ENCODE measurements at places on chromosomes 3 and 15.

- DNase-seq, result no peak
Measured at GRCh38 chr3:142614059-142614626, 17.9 kb downstream of the PLS1 start.

- no peak for DNase-seq
Measured at GRCh38 chr3:23567917-23568316, 237.8 kb upstream of the UBE2E1 start.

- DNase-seq, result no peak
Measured at GRCh38 chr15:90989040-90989768, 5.1 kb downstream of the PRC1 start.

DNA sequence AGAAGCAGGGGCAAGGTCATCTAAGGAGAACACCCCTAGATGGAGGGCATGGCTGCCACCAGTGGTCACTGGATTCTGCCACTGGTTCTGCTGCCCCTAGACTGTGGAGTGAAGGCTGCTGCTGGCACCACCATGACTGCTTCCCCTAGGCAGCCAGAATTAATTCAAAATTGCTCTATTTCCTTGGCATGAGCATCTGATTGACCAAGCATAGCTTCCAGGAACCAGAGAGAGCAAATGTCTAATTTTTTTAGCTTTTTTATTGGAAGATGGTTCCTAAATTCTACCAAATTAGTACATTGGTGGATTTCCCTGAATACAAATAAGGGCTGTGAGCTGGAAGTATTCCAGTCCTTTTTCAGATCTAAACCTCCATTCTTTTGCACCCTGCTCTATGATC, 270.2 kb upstream of the GBE1 start:
- DNase-seq, result no peak

- DNase-seq, result no peak
Measured at GRCh38 chr15:67931861-67932260, 92.0 kb upstream of the RNU6-1 start.

DNA sequence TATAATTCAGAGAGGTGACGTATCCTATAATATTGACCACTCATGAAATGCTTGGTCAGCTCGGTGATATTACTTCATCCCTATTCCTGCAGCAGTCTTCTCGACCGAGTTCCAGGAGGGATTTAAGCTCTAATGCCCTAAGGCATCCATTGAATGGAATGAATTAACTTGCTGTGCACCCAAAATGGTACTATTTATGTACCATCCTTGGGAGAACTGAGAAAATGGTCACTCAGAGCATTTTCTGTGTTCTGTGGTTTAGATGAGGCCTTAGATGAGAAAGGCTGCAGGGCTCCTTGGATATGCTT, 638 bp downstream of the BLOC1S6 start:
- no peak for DNase-seq

- DNase-seq, result no peak
Measured at GRCh38 chr3:99639579-99639978, 1.2 kb downstream of the COL8A1 start.

DNA sequence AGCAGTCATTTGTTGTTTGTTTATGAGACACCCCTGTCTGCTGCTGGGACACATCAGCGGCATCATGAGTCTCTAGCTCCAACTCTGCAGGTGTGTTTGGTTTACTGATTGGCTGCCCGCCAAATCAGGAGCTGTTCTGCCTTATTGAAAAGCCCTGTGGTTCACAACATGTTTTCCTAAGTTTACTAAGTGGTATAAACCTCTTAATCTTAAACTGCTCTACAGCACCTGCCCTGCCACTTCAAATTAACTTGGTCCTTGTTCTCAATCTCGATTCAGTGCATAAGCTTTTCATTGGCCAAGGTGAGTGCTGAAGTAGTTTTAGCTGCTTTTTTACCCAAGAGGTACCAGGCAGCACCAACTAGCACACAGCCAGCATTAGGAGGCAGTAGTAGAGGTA, 77.8 kb upstream of the WDR72 start:
- DNase-seq, result no peak

DNA sequence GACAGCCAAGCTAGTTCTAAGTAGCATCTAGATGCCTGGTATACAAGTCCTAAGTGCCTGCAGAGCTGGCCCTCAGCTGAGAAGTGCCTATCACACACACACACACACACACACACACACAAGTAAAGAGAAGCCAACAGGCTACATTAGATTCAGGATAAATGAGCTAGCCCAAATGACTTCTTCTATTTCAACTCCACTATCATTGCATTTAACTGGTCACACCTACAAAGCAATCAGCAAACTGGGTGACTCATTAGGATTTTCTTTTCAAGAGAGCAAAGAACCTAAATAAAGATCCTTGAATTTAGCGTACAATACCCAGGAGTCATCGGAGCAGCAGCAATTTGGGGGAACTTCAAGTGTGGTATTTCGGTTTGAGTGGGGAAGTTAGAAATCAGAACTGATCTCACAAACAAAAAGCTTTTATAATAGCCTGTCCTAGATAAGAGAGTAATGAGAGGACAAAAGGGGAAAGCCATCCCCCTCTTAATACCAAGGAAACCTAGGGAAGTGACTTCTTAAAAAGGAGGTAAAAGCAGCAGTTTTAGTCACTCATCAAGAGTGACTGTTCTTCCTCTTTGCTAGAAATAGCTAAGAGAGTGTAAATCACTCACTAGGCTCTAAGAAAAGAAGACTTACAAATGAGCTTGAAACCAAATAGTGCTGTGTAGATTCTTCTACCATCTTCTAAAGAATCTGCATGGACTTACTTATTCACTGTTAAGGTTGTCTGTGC, 112.7 kb downstream of the TNIK start:
- DNase-seq, result no peak

DNA sequence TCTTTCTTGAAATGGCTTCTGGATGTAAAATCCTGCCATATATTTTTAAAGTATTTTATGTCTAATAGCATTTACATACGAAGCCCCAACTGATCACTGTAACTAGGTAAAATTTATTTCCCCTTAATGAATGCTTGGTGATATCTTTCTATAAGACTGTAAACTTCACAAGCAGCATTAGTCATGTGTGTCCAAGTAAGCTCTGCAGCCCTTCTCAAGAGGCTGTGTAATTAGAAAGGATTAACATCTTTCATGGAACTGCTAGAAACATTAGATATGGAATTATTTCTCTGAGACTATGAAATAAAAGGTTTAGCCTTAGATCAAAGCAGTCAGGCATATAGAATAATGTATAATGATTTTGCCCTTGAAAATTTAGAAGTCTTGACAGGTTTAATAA, 143.3 kb downstream of the EPHA3 start:
- no peak for DNase-seq

DNA sequence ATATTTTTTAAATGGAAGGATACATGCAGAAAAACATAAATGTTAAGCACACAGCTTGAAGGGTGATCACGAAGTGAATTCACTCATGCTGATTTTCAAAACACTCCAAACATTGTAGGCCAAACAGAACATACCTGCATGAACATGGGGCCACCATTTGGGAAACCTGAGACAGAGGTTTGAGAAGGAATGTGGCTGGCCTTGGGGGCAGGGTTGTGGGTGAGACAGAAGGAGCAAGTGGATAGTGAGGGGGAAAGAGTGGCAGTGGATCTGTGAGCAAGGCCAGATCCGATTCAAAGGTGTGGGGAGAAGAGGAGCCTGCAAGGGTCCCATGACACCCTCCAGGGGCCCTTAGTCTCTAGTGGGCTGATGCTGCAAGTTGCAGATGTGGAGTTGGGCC, 94.9 kb downstream of the HMG20A start:
- no peak for DNase-seq

- no peak for DNase-seq
Measured at GRCh38 chr3:123100193-123100776, 33.5 kb downstream of the PDIA5 start.
